ENCODE measurements at places on chromosomes 16 and 17.
A peak's percentile ranks its signal among the peaks of the same experiment; 100 is the strongest.

GRCh38 chr16:89949121-89949742 lies 677 bp downstream of the DEF8 start:
- DNase-seq, result no peak

DNA sequence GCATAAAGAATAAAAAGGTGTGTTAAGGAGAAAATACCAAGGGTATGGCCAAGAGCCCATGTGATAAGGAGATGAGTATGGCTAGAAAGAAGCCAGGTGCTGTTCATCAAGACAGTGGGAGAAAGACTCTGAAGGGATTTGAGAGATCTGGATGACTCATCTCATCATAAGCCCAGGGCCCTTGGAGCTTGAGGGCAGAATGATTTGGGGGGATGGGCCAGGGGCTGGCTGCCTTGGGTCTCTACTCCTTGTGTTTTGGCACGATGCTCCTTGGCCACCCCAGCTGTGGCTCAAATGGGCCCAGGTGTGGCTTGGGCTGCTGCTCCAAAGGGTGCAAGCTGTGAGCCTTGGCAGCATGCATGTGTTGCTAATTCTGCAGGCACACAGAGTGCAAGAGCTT lies 14.5 kb upstream of the TNFRSF13B start:
- no peak for DNase-seq

GRCh38 chr17:798246-798645 lies 16.1 kb downstream of the MRM3 start:
- no peak for DNase-seq

GRCh38 chr17:63841350-63842172 lies 924 bp downstream of the SMARCD2 start:
- DNase-seq, result no peak

- no peak for DNase-seq
Measured at GRCh38 chr17:50150354-50151040, at the start of gene PPP1R9B. Gene PPP1R9B, minus strand, starts transcription at chr17:50150677. Its CDS starts 164 bp downstream, at chr17:50150513.

- DNase-seq, result no peak
Measured at GRCh38 chr17:12958786-12959185, 59.0 kb downstream of the ELAC2 start.

GRCh38 chr16:2531371-2531695 lies at the start of gene CEMP1:
Gene CEMP1, minus strand, starts transcription at chr16:2531408. Its CDS starts 335 bp downstream, at chr16:2531073.
- DNase-seq, result no peak

DNA sequence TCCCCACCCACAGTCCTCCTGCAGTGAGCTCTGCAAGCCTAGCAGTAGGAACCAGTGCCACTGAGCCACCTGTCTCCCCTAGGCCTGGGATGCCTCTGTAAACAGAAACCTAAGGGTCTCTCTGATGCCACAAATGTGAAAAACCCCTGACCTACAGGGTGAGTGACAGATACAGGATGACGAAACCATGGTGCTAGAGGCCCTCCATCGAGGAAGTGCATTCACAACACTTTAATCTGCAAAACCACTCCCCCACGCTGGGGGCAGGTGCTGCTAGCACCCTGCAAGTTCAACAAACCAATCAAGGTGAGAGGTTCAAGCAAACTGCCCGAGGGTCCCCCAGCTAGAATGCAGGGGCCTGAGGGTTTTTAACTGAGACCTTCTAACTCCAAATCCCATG lies 59.5 kb downstream of the CDYL2 start:
- no peak for DNase-seq

DNA sequence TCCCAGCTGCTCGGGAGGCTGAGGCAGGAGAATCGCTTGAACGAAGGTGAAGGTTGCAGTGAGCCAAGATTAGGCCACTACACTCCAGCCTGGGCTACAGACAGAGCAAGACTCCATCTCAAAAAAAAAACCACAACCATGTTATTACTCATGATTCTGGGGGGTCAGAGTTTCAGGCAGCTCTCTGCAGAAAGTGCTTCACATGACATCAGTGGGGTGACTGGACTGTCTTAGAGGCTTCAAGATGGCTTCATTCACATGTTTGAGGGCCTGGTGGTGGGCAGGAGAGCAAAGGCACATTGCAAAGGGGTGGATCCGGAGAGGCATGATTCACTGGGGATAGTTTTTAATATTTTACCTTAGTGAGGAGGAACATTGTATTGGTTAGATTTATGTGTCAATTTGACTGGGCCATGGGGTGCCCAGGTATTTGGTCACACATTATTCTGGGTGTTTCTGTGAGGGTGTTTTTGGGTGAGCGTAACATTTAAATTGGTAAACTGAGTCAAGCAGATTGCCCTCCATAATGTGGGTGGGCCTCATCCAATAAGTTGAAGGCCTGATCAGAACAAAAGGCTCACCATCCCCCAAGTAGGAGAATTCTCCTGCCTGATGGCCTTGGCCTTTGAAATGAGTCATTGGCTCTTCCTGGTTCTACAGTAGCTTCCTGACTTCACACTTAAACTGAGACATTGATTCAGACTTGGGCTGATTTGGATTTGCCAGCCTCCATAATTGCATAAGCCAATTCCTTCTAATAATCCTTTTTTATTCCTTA lies 109.8 kb downstream of the GOSR1 start:
- no peak for DNase-seq

GRCh38 chr17:47862621-47863440 lies 11.9 kb upstream of the SP6 start:
- no peak for DNase-seq

- DNase-seq, result no peak
Measured at GRCh38 chr16:47905771-47906170, 250.0 kb downstream of the ABCC12 start.

DNA sequence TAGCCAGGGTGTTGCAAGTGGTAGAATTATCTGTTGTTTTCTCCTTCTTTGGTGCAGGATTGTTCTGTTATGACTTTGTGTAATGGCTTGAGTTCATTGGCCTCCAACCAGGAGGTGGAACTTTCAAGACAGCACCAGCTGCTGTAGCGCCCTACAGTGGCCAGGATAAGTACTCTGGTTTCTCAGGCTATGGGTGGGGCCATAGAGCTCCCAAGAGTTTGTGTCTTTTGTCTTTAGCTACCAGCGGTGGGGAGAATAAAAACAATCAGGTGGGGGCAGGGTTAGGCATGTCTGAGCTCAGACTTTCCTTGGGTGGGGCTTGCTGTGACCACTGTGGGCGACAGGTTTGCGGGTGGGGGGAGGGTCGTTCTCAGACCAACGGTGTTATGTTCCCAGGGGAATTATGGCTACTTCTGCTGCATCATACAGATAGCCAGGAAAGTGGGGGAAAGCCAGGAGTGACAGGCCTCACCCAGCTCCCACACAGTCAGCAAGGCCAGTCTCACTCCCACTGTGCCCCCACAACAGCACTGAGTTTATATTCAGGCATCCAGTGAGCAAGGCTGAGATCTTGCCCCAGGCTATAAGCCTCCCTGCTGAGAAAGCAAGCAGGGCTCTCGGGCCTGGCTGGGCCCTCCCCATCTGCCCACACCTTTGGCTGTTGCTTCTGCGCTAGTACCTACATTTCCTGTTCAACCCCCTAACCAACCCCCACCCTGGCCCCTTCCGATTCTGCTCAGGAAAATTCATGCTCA lies 15.4 kb downstream of the ABCA10 start:
- DNase-seq, result no peak

DNA sequence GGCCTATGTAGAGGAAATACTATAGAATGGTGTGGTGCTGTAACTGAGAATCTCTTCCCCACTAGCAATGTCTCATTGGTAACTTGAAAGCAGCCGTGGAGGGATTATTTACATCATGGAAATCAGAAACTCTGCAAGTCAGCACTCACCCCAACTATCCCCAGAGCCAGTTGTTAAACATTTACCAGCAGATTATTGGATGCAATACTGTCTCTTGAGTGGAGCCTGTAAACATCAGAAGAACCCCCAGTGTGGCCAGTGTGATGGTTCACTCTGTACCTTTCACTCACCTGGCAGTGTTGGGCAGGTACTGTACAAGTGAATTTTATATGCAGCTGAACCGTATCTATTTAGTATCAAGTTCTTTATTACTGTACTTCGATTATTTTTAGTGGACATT lies 299.8 kb upstream of the SALL1 start:
- DNase-seq, result no peak

- no peak for DNase-seq
Measured at GRCh38 chr17:45172232-45172540, 10.5 kb downstream of the HEXIM2 start.

DNA sequence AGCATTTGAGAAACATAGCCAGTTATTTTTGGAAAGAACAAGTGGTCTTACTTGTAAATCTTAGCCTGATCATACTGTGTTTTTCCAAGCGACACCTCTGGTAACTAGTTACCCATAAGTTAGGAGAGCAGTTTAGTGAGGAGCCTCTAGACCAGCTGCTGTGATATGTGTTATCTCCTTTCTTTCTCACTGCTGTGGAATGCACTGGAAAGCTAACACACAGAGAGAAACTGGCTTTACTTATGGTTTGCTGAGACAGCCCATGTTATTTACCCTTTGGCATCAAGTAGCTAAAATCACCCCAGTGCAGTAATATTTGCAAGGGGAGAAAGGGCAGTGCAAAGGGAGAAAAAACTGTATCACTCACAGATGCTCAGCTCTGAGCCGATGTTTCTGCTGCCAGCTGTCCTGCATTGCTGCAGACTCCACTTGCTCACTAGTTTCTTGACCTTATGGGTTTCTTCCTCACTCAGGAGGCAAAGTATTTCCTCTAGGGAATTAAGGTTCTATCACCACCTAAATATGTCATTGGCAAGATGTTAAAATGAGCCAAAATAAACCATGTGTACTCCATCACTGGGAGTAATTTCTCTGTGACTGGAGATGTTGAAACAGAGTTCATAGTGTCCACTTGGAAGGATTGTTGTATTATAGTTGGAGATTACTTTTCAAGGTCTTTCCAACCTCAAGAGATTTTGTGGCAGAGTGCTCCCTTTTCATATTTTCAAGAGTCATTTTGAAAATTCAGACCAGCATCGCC lies 2.3 kb downstream of the RBFOX1 start:
- DNase-seq, result no peak

DNA sequence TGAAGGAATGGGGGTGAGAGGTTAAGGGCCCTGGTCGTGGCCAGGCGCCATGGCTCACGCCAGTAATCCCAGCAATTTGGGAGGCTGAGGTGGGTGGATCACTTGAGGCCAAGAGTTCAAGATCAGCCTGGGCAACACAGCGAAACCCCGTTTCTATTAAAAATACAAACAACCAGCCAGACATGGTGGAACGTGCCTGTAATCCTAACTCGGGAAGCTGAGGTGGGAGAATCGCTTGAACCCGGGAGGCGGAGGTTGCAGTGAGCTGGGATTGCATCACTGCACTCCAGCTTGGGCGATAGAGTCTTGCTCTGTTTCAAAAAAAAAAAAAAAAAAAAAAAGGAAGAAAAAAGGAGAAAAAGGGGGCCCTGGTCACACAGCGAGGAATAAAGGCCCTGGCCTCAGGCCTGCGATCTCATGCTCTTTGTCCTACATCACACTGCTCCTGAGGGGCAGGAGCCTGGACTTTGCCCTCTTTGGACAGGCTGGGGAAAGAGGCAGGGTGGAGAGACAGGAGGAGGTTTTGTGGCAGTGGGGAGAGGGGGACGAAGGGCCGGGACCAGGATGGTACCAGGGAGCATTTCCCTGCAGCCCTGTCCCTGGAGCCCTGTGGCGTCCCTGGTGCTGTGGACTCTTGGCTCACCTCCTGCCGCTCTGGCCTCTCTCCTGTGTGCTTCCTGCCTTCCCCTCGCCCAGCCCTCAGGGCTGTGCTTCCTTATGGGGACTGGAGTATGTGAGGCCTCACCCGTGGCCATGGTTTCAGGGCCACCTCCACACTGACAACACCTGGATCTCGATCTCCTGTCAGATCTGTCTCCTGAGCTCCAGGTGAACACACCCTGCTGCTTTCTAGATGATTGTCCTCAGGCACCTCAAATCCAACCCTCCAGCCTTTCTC lies 19.7 kb upstream of the SLC25A19 start:
- no peak for DNase-seq

GRCh38 chr16:79621027-79621426 lies 20.5 kb upstream of the MAF start:
- DNase-seq, result no peak

- DNase-seq, result no peak
Measured at GRCh38 chr17:35548208-35548810, 10.8 kb upstream of the SLFN12L start.

GRCh38 chr16:252366-253337 lies 18.0 kb downstream of the FAM234A start:
- DNase-seq, result no peak

DNA sequence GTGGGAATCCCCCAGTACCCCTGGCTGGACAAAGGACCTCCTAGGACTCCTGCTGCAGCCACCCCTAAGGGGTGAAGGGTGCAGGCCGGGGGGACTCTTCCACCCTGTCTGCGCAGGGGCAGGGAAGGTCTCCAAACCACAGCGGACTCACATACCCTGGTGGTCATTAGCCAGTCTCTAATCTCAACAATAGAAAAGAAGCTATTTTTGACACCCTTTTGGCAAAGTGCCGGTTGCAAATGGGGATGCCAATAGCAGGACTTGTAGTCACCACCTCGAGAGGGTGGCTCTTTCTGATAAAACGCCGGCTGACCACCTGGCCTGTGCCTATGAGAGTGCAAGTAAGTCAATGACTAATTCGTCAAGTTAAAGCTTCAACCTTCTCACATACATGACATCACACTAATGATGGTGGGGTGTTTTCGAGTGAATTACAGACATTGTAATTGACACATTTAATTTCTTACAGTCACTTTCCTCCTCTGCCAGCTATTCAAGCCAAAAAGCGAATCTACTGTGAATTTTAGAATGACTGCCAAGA lies 23.1 kb upstream of the DNAH17 start:
- no peak for DNase-seq

- DNase-seq, result no peak
Measured at GRCh38 chr17:27367121-27367981, 73.4 kb downstream of the WSB1 start.

- DNase-seq, result peak; percentile 10
Measured at GRCh38 chr17:20206068-20206467, 196.9 kb downstream of the SPECC1 start.

GRCh38 chr17:52383493-52384100 lies 225.1 kb upstream of the CA10 start:
- no peak for DNase-seq

DNA sequence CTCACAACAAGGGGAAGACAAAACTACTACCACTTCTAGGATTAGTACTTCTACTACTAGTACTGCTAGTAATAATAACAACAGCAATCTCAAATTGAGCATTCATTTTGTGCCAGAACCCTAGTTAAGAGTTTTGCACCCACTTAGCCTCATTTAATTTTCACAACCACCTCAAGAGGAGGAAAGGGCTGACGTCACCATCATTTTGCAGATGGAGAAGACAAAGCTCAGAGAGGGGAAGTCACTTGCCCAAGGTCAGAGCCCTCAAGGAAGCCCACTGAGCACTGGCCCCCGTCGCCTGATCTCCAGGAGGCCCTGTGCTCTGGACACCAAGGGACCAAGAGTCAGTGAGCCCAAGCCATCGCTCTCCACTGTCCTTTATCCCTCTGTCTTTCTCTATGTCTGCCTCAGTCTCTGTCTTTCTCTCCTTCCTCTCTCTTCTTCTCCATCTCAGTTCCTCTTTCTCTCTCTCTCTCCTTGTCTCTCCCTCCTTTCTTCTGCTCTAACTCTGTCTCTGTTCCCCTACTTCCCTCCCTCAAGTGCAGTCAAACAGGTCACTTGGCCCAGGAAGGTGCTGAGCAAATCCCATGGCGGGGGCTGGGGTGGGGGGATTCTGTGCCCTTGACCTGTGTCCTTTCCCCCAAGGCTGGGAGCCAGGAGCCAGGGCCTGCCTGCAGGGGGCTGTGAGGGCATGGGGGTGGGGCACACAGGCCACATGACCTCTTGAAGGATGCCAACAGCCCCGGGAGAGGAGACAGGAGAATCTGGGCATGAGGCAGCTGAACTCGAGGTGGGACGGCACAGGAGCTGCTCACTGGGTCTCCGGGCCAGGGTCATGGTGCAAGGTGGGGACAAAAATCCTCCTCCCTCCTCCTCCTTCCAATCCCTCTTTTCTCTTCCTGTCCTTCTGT lies 11.2 kb upstream of the NGFR start:
- DNase-seq, result no peak
